ENCODE measurements at places on chromosomes 4 and X.

DNA sequence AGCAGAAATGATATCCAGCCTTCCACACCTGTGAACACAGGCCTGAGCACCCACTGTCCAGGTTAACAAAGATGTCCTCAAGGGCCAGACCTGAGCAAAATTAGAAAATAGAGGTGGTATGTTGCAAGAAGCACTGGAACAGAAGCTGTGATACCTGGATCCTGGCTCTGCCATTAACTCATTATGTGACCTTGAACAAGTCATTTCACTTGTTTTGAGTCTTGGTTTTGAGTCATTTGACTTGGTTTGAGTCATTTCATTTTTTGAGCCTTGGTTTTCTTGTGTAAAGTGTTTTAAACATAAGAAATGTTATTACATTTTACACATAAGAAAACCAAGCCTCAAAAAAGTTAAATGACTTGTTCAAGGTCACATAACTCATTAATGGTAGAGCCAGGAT lies 2.9 kb upstream of the NWD2 start:
- DNase-seq = no peak

- no peak for DNase-seq
These were observed 287.7 kb downstream of the PCDH7 start for GRCh38 chr4:31007858-31008257.

- peak; percentile 7 for DNase-seq
These were observed 48.0 kb downstream of the MAGEA9 start for GRCh38 chrX:149829751-149830191.

DNA sequence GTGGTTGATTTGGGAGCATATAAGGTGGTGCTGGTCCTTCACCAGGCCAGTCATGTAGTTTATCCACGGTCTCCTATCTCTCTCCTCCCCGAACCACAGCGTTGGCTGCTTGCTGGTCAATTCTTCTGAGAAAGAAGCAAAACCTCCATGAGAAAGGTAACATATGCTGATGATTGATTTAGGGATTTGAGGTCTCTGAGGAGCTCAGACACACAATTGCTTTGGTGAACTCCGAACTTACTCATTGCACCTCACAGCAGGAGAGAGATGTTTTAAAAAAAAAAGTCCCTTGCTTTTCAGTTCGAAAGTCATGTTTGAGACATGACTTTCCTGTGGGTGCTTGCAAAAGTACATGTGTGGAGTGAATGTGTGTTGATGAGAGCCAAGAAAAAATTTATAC lies 100.2 kb downstream of the TSPAN7 start:
- no peak for DNase-seq

DNA sequence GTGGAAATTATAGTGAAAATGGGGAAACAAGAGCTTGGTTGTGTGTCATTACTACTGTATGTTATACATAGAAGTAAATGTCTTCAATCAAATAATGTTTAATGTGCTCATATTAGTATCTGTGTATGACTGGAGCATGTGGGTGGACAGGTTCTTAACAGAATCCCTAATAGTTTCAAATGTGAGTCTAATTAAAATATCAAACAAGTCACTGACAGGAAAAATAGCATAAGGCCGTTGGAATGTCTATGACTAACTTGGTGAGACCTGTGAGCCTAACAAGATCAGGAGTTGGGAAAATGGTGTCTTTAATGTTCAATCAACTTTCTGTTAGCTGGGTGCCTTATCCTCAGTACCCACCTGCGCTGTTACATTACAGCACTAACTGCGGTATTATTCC lies 6.2 kb upstream of the CXCL3 start:
- no peak for DNase-seq

- no peak for DNase-seq
These were observed 48.5 kb upstream of the CYSLTR1 start for GRCh38 chrX:78375894-78376293.
